H1 (cell line): ENCODE measurements at places on chromosomes 2 and 18.

DNA sequence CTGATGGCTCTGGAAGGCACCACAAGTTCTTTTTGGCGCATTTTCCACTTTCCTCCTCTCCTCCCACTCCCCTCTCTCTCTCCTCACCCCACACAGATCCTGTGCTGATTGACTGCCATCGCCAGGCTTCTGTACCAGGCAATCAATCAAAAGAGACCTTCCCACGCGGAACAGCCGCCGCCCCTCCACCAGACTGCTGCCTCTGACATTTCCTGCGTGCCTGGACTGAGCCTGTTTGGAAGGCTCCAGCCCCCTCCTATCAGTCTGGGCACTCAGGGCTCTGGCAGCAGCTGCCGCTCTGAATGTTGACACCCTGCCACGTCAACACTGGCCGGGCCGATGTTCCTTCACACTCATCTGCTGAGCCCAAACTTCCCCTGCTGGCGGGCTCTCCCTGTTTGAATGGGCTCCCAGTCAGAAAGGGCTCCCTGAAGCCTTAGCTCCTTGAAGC, 467.7 kb downstream of the EPHA4 start:
- DNase-seq, result no peak

GRCh38 chr2:150732064-150732463, 244.6 kb upstream of the RND3 start:
- DNase-seq, result no peak

- DNase-seq, result no peak
Measured at GRCh38 chr2:17915811-17916518, 37.5 kb downstream of the KCNS3 start.

DNA sequence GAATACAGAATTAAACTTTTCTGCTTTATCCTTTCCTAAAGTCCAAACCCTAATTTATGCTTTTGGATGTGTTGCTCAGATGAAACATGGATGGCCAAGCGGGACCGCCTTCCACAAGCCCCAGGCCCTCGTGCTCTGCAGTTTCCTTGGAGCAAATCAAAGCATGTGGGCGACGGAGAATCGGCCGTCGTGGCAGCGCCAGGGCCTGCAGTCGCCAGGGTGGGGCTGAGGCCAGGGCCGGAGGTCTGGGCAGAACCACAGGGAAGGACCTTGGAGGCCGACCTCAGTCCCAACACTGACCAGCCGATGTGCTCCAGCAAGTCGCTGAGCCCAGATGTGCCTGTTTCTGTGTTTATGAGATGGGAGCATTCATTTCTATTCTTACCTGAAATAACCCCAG, 108.1 kb downstream of the MBP start:
- no peak for DNase-seq

GRCh38 chr18:56200381-56200911, 437.9 kb downstream of the TXNL1 start:
- DNase-seq, result no peak

- no peak for DNase-seq
Measured at GRCh38 chr18:23341383-23341782, 111.7 kb upstream of the RIOK3 start.

DNA sequence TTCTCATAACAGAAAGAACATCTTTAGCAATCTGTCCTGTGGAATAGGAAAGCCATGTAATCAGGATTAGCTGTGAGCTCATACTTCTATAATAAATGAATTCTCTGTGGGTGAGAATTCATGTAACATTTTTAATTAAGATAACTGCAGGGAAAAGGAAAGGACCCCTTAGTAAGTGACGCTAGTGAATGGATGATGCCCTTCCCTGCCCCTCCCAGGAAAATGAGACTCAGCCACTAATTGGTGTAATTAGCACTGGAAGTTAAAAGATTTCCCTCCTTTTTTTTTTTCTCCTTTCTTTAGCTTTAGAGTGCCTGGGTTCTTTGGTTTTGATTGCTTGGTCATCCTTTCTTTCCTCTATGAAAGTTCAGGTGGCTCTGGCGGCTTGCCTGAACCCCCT, 90.3 kb downstream of the VWA3B start:
- no peak for DNase-seq

DNA sequence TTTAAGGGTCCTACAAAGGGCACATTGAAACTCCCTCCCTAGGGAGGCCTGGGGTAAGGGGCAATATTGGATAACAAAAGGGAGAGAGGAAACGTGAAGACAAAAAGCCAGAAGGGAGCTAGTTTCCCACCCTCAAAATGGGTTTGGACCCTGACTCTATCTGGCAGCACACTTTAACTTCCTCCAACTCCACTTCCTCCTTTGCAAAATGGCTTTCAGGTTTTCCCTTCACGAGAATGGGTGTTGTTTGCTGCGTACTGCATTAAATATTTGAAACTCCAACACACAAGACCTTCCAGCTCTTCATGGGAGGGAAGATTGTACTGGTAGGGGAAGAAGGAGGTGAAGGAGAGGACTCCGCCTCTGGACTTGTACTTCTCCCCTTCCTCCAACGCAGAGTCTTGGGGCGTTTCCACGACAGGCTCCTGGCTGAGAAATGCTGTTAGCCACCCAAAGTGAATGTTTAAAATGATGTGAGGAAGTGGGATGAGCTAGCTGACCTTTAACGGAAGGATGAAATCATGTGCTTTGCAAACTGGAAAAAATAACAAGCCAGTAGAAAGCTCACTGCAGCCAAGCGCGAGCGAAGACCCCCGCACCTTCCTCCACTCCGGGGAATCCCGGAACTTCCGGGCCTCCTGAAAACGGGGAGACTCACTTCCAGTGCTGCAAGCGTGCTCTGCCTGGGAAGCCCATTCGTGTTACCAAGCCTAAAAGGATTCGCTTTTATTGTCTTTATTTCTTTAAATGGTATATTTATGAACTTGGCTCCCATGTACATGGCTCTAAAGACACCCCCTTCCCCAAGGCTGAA, 85.6 kb downstream of the VIT start:
- no peak for DNase-seq

GRCh38 chr2:2902547-2903281, 474.9 kb downstream of the EIPR1 start:
- DNase-seq, result no peak

- no peak for DNase-seq
Measured at GRCh38 chr2:191521608-191522208, 156.2 kb upstream of the NABP1 start.

GRCh38 chr18:50161597-50162205, 33.2 kb downstream of the MYO5B start:
- DNase-seq, result no peak

DNA sequence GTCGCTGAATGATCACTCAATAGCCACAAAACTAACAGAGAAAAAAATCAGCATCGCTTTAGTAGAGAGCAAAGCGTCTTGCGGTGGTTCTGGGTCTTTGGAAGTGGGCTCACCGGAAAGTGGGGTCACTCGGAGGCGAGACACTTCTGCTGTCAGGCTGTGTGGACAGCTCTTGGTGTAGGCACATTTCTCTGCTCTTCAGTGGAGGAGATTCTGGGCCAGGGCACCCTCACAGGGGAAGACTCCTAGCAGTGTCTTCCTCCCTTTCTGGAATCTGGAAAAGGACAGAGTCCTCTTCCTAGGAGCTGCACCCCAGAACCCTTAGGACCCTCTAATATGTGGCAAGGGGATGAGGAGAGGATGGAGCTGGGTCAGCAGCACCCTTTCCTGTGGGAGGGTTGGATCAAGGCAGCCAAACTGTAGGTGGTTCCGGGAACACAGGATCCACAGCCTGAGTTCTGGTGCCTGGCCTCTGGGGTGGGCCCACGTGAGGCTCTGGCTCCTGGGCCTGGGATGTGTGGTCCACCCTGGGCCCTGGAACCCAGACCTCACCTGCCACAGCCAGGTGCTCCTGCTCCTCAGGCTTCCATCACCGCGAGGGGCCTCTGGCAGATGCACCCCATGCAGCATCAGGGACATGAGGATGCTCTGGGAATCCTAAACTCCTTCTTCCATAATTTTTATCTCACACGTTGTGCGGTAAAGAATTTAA, 25.1 kb downstream of the GPR35 start:
- DNase-seq, result no peak

DNA sequence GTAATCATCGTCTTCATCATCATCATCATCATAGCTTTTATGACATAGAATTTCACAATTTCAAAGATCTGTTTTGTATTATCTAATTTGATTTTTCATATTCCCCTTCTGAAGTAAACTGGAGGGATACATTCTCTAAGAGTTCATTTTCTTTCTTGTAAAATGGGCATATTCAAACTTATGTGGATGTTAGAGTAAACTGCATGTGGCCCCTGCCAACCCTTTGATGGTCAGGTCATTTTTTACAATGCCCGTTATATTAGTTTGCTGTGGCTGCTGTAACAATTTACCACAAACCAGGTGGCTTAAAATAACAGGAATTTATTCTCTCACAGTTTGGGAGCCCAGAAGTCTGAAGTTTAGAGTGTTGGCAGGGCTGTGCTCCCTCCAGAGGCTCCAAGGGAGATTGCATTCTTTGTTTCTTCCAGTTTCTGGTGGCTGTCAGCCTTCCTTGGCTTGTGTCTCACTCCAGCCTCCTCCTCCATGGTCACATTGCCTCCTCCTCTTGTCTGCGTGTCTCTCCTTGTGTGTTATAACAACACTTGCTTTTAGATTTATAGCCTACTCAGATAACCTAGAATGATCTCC, 127.5 kb upstream of the MMADHC start:
- DNase-seq, result peak; percentile 52

GRCh38 chr2:71798266-71799012, 345.1 kb downstream of the DYSF start:
- DNase-seq, result peak; percentile 83

- no peak for DNase-seq
Measured at GRCh38 chr2:240023792-240024191, 1.4 kb downstream of the NDUFA10 start.

DNA sequence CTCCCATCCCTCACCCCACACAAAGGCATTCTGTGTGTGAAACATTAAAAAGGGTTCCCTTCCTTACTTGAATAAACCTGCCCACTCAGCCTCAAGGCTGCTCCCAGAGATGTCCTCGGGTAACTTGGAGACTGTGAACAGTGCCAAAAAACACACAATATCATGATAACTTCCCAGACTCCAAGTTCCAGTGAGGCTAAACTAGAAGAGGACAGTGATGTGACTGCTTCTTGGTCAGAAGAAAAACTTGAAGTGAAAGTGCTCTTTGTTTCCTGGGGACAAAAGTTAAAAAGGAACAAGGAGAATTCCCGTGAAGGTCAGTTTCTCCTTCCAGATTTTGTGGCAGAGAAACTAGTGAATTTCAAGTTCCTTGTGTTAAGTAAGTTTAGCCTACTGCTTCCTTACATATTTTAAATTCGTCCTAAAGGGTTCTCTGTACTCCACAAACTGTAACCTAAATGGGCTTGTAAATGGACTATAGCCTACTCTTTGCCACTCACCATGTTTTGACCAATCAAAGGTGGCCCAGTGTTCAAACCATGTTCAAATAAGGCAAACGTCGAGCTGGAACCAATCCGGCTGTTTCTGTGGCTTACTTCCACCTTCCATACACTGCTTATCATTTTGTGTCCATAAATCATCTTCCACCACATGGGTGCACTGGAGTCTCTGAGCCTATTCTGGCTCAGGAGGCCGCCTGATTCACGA, 20.4 kb downstream of the TPRKB start:
- no peak for DNase-seq

- DNase-seq, result no peak
Measured at GRCh38 chr2:161357097-161357496, 48.9 kb downstream of the PSMD14 start.

DNA sequence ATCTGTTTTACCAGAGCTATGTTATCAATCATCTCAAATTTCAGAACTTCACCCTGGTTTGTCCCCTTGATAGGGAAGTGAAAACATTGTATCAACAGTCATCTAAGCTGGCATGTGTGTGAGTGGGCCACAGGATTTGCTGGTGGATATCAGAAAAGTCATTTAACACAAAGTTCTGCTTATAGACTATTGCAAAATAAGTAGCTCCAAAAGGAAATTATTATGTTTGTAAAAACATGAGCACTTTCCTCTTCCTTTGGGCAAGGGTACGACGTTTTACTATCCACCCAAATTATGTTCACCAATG, 20.7 kb upstream of the COPS8 start:
- DNase-seq, result no peak

- no peak for DNase-seq
Measured at GRCh38 chr18:68985172-68985820, 187.4 kb downstream of the CCDC102B start.

GRCh38 chr2:42353792-42354429, 7.1 kb downstream of the COX7A2L start:
- DNase-seq, result no peak

- no peak for DNase-seq
Measured at GRCh38 chr18:23504720-23505119, 1.4 kb downstream of the RMC1 start.

- DNase-seq, result no peak
Measured at GRCh38 chr18:32958746-32959145, 185.9 kb upstream of the KLHL14 start.

DNA sequence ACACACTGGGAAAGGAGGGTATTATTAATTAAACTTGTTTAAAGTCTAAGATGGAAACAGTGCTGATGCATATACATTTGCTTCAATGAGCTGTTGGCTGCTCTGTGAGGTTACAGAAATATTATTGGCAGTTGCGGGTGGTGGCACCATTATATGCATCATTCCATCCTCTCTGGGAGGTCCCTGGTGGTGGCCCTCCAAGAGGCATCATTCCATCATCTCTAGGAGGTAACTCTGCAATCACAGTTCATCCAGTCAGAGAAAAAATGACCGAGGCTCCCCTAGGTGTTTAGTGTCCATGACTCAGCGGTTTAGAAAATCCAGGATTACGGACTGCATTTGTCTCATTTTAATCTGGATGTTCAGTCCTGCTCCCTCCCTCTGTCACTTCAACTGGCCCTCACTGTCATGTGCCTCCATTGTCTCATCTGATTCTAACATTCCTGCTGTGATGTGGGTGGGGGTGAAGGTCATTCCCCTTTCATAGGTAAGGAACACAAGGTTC, 15.4 kb downstream of the AFF3 start:
- no peak for DNase-seq

DNA sequence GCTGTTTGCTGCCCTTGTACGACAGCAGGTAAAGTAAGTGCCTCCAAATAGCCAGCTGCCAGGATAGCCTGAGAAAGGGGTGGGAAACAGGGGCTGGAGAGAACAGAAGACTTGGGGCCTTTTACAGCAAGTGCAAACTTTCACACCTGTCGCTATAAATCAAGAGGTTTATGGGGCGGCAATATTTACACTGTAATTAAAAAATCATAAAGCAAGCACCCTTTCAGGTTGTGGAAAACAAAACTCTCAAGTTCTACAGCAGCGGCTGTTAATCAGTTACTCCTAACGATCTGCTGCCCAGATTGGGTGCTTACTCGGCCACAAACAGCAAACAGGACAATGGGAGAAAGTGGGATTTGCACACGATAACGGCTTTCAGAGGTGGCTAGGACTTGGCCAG, 359.5 kb upstream of the ETAA1 start:
- no peak for DNase-seq

DNA sequence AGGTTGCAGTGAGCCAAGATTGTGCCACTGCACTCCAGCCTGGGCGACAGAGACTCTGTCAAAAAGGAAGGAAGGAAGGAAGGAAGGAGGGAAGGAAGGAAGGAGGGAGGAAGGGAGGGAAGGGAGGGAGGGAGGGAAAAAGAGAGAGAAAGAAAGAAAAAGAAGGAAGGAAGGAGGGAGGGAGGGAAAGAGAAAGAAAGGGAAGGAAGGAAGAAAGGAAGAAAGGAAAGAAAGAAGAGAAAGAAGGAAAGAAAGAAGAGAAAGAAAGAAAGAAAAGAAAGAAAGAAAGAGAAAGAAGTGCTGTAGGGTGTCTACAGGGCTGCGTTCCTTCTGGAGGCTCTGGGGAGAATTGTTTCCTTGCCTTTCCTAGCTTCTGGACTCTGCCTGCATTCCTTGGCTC, 22.5 kb upstream of the RAB11FIP5 start:
- no peak for DNase-seq
